Fibroblast of skin of scalp (primary cell): ENCODE measurements at places on chromosomes 11 and 22.

- DNase-seq = no peak
Measured at GRCh38 chr11:97092823-97093222, 703.0 kb downstream of the JRKL start.

DNA sequence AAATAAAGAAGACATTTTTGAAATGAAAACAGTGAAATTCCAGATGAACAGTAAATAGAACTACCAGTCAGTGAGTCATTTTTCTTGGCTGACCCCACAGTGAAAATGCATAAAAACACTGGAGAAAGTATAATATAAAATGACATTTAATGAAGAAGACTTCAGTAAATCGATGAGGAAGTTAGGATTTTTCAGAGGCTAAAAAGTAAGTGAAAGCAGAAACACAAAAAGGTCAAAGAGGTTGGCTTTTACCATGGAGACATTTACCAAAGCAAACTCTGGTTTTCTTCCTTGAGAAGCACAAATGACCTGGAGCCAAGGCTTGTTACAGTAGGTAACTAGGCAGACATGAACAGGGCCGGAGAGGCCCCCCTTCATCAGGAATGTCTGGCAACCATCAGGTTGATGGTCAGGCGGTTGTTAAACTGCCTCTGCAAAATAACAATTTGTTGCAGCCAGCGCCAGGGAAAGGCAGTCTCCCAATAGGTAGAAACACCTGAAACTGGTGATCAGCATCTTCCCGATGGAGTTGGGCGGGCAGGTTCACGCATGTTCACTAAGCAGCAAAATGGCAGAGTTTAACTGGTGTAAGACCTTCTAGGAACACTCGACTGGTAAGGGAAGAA is 16.7 kb upstream of the TMEM123 start:
- peak; percentile 27 for DNase-seq

GRCh38 chr11:35598254-35599125 is 19.8 kb upstream of the FJX1 start:
- DNase-seq = no peak

- DNase-seq = peak; percentile 82
Measured at GRCh38 chr11:45994371-45995341, 72.2 kb downstream of the LARGE2 start.

GRCh38 chr11:4178813-4179662 is 84.4 kb downstream of the RRM1 start:
- no peak for DNase-seq

DNA sequence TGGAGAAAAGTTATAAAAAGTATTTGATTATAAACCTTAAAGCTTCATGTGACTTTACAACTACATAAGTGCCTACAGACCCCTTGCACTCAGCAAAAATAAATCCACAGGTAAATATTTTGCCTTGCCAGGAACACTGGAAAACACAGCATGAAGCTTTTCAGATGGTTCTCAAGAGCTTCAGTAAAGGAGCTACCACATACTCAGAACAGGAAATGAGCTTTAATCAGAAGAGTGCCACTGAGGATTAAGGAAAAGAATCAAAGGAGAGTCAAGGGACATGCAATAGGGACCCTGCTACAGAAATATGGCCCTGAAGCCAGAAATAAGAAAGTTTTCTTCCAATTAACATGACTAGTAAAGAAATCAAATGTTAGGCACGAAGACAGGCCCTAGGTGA is 1.2 kb downstream of the CASP1 start:
- DNase-seq = no peak

DNA sequence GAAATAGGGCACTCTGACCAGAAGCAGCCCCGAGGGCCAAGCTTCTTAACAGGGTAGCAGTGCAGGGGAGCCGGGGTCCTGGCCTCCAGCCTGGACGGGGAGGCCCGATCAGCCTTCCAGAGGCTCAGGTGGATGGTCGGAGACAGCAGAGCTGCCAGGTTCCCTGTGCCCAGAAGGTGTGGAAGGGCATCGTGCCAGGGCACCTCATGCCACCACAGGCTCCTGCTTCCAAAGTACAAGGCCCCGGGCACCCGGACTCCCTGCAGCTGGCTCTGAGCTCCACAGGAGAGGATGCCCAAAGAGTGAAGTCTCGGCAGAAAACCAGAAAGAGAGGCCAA is 14.3 kb downstream of the EHD1 start:
- no peak for DNase-seq

DNA sequence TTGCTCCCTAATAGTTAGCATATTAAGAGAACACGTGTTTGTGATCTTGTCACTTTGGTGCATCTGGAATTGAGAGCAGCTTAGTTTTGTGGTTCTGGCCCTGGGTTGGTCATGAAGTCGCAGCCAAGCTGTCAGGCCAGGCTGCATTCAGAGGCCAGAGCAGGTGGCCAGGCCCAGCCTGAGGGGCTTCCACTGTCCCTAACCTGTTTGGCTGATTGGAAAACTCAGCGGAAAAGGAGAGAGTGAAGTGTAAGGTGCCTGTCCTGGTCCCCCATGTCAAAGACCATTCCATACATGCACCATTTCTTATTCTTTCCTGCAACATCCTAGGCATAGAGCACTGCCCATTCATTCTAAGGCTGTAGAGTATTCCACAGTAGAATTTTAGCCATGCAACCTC is 111.5 kb upstream of the IGLL5 start:
- no peak for DNase-seq

GRCh38 chr11:43738600-43739409 is 58.3 kb downstream of the HSD17B12 start:
- peak; percentile 86 for DNase-seq

DNA sequence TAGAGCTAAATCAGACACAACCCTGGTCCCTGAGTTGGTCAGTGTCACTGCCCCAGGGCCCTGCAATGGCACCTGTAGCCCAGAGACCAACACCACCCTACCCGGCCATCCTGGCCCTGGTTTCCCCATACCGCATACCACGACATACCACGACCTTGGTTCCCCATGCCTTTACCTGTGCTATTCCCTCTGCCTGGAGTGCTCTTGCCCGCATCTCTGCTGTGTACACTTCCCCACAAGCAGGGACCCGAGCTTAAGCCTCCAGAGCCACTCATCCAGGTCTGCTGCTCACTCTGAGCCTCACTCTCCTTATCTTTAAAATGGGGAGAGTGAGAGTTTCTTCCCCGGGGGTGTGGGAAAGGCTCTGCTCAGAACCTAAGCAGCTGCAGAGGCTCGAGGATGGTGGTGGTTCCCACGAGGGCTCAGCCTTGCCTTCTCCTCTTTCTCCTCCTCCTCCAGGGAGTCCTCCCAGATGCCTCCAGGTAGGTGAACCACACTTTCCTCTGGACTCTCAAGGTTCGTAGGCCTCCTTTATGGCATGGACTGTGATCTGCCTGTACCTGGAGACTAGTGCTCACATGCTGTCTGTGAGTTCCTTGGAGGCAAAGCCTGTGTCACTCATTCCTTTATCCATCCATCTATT is 48.1 kb downstream of the WNT7B start:
- no peak for DNase-seq

GRCh38 chr11:128619007-128619406 is 31.6 kb upstream of the ETS1 start:
- no peak for DNase-seq

- peak; percentile 67 for DNase-seq
Measured at GRCh38 chr11:122205036-122205435, 89.0 kb upstream of the BLID start.

DNA sequence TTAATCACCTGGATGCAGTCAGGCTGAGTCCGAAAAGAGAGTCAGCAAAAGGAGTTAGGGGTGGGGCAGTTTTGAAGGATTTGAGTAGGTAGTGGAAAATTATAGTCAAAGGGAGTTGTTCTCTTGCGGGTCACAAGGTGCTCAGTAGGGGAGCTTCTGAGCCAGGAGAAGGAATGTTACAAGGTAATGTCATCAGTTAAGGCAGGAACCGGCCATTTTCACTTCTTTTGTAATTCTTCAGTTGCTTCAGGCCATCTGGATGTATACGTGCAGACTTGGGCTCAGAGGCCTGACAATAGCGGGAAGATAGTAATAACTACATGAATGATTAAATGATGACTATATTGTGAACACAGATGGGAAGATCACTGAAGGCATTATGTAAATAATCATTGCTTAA is 6.2 kb downstream of the SC5D start:
- DNase-seq = no peak

GRCh38 chr11:129951201-129951865 is 51.3 kb downstream of the PRDM10 start:
- DNase-seq = no peak

DNA sequence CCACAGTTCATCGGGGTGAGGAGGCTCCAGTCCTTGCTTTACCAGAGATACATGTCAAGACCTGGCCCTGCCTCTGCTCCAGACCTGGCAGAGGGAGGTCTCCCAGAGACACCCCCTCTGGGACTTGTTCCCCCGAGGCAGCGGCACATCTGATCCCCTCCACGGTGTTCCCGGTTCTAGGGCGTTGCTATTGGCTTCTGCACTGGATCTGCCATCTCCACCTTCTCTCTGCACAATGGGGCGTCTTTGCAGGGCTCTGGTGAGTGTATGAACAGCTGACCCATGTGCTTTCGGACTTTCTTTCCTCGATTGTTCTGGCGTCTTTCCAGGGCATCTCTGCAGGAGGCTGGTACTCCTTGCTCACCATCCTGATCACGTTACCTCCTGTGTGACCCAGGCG is 930.4 kb downstream of the TBC1D22A start:
- no peak for DNase-seq

DNA sequence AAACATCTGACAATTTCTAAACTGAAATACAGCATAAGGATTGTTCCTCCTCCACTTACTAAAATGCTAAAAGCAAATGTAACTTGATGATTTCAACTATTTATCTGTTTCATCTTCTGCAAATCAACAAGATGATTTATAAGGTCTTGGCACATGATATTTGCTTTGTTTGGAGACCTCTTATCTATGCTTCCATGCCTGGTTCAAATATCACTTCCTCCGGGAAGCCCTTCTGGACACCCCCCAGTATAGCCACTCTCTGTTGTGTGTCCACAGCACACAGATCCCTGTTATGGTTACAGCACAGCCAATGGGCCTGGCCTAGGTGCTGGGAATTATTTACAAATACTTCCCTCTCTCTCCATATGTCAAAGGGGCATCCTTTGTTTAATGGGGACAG is 114.8 kb downstream of the C11orf58 start:
- no peak for DNase-seq

GRCh38 chr11:47289856-47290255 is 19.9 kb downstream of the MADD start:
- no peak for DNase-seq

DNA sequence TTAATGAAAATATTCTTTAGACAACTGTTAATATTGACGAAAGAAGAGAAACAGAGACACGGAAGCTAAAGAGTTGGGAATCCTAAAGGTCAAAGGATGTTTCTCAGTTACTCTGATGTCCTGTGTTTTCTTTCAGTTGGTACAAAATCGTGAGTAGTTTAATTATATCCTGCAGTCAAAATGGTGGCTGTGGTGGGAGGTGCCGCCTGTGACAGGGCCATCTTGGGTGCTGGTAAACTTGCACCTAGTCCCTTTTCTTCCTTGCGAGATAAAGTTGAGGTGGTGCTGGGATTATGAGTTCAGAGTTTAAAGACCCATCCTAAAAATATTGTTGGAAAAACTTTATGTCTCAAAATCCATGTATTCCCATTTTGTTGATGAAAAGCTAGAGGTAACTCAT is 2.2 kb downstream of the CECR2 start:
- no peak for DNase-seq

- DNase-seq = no peak
Measured at GRCh38 chr11:106327134-106327533, 249.7 kb downstream of the AASDHPPT start.

- no peak for DNase-seq
Measured at GRCh38 chr11:1168721-1169161, 11.0 kb downstream of the MUC5AC start.

GRCh38 chr22:19959043-19959586 is 17.5 kb upstream of the TXNRD2 start:
- DNase-seq = peak; percentile 51

DNA sequence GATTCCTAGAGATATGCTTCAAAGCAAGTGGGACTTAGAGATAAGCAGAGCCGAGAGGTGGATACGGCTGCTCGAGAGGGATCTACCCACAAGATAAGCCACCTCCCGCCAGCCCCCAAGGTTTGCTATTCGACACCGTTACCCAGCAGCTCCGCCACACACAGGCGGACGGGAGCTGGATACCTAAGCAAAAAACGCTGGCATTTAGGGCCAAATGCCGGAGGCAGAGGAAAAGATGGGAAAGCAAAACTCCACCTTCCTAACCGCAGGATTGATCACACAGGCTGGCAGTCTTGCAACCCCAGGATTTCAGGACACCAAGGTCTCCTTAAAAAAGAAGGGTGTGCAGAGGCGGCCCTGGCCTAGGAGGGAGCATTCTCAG is 709 bp downstream of the FTH1 start:
- DNase-seq = no peak

- no peak for DNase-seq
Measured at GRCh38 chr22:32969502-32969901, 88.7 kb downstream of the SYN3 start.

- no peak for DNase-seq
Measured at GRCh38 chr11:12045914-12046635, 37.6 kb upstream of the DKK3 start.

- DNase-seq = no peak
Measured at GRCh38 chr22:17366830-17367229, 2.4 kb upstream of the CECR2 start.

DNA sequence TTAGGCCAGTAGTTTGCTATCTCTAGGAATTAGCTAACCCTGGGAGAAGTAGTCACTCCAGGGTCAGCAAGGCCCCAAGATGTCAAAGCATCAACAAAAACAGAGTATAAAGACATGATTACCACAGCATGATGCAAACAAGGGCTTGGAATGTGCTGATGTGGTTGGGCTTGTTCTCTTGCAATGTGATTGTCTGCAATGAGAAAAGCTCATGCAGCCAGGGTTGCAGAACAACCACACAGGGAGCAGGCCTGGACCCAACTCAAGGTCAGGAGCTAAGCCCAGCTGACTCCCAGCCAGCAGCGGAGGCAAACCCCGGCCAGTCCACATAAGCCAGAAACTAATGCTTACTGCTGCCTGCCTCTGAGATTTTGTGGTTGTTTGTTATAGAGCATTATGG is 132.4 kb upstream of the ZC3H12C start:
- peak; percentile 67 for DNase-seq

DNA sequence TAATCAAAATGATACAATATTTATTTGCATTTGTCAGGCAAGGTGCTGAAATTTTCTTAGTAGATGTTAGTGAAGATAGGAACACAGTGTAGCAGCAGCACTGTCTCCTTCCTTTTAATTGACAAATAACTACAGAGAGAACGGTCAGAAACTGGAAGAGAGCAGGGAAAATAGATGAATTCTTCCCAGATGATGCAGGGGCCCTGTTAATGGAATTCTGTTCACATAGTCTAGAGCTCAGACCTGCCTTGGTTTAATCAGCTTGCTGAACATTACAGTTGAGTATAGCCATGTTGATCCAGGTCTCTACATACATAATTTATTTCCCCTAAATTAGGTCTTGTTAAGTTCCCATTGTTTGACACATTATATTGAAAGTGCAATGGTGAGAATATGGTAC is 127.4 kb downstream of the SLC17A6 start:
- DNase-seq = no peak
